ENCODE measurements at places on chromosomes 7 and 10. TPM values are rescaled to one million over a fixed set of nuclear protein-coding genes. Genes with fewer than 3 reads are reported as not detected.

DNA sequence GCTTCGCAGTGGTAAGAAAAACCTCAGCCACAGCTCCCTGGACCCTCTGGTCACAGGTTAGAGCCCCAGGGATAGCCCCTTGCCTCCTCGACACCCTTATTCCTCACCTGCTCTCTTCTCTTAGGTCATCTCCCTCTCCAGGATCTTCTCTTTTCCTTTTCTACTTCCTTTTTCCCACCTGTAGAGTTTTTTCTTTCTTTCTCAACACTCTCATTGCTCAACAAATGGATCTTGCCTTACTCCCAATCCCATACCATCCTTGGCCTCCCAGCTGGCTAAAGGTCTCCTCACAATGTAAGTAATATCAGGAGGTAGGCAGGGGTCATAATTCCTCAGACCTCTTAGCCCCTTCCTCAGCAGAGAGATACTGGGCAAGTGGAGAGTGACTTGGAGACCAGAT is 17.2 kb downstream of the WNT8B start:
- DNase-seq = no peak
- no peak overlapping the region for H3K27ac ChIP-seq
- H3K4me3 ChIP-seq = no peak overlapping the region
- H3K36me3 ChIP-seq = no peaks in the 10 kb centered on the region

DNA sequence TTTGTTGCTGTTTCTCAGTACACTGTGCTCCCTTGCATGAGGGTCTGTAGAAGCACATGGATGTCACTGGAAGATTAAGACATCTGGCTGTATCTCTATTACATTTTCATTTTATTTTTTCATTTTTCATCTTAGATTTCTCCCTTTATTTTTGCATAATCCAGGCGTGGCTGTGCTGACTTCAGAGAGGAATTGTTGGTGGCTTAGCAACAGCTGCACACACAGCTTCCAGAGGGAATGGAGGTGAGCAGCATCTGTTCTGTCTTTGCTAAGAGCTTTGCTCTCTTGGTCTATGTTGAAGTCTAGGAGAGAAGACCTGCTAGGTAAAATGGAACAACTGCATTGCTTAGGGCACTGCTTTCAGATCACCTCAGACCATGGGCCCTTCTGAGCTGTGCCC is 254.4 kb upstream of the SP4 start:
- no peaks in the 10 kb centered on the region for H3K36me3 ChIP-seq
- peaks cover 13% of the 10 kb centered on the region for H3K4me1 ChIP-seq
- no peaks in the 10 kb centered on the region for H3K27me3 ChIP-seq
- H3K4me3 ChIP-seq = no peak overlapping the region
- no peak for DNase-seq

GRCh38 chr7:25889765-25890164 is 262.2 kb upstream of the NFE2L3 start:
- H3K4me1 ChIP-seq = peaks cover under 1% of the 10 kb centered on the region
- no peak for DNase-seq
- H3K27me3 ChIP-seq = no peaks in the 10 kb centered on the region
- no peaks in the 10 kb centered on the region for H3K36me3 ChIP-seq
- no peak overlapping the region for H3K4me3 ChIP-seq
- no peak overlapping the region for H3K27ac ChIP-seq

- H3K4me3 ChIP-seq = no peak overlapping the region
- H3K27ac ChIP-seq = no peak overlapping the region
- no peaks in the 10 kb centered on the region for H3K4me1 ChIP-seq
Observed at GRCh38 chr7:138934861-138935260, 46.3 kb downstream of the KIAA1549 start.

DNA sequence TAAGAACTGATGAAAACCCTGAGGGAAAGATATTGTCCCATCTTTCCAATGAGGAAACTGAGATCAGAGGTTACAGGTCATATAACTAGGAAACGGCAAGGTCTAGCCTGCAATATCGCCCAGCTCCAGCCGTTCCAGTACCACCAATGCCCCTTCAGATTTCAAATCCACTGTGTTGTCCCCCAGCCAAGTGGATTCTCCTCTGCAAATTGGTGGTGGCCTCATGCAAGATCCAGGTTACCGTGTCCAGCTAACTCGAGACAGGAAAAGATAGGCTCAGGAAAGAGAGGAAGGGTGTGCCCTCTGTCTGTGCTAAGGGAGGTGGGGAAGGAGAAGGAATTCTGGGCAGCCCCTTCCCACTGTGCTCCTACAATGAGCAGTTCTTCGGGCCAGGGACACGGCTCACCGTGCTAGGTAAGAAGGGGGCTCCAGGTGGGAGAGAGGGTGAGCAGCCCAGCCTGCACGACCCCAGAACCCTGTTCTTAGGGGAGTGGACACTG is 25.3 kb downstream of the PRSS2 start:
- peaks cover 36% of the 10 kb centered on the region for H3K27me3 ChIP-seq
- no peak overlapping the region for H3K27ac ChIP-seq
- peak overlapping the region; percentile 51 for H3K4me3 ChIP-seq
- H3K36me3 ChIP-seq = no peaks in the 10 kb centered on the region
- no peak for DNase-seq

DNA sequence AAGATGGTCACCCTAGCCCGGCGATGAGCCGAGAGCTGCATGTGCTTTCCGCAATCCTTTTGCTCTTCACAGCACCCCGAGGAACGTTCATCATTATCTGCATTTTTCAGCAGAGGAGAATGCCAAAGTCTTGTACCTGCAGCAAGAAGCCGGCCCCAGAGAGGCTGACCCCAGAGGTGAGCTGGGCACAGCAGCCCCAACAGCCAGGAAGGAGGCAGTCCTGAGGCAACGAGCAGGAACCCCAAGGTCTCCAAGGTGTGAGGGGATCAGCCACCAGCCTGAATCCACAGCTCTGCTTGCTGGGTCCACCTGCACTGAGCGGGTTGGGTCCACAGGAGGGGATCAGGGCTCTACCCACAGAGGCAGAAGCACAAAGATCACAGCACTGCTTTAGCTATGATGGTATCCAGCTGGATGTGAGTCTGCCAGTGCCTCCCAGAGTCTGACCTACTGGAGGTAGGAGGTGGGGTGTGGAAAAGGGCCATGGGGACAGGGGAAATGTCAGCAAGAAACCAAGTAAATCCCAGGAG is 16.8 kb upstream of the GDF10 start:
- H3K27me3 ChIP-seq = no peaks in the 10 kb centered on the region
- H3K4me1 ChIP-seq = no peaks in the 10 kb centered on the region
- no peaks in the 10 kb centered on the region for H3K36me3 ChIP-seq
- H3K27ac ChIP-seq = no peak overlapping the region
- no peak for DNase-seq

DNA sequence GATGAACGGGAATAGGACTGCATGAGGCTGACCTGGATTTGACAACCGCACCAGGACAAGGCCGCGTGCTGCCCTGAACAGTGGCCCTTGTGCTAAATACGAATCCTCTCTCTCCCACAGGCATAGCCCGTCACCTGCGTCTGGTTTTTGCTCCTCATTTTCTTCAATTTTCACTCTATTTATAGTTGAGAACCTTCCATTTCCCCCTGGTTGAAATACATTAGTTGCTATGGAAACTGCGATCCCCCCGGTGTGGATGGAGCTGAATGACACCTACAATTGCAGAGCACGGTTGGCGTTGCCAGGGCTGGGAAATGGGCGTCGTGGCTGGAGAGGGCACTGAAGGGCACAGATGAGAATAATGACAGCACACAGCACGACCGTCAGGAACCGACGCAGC is 158.6 kb upstream of the PITRM1 start:
- no peaks in the 10 kb centered on the region for H3K27me3 ChIP-seq
- H3K36me3 ChIP-seq = no peaks in the 10 kb centered on the region
- no peaks in the 10 kb centered on the region for H3K4me1 ChIP-seq
- no peak overlapping the region for H3K27ac ChIP-seq

DNA sequence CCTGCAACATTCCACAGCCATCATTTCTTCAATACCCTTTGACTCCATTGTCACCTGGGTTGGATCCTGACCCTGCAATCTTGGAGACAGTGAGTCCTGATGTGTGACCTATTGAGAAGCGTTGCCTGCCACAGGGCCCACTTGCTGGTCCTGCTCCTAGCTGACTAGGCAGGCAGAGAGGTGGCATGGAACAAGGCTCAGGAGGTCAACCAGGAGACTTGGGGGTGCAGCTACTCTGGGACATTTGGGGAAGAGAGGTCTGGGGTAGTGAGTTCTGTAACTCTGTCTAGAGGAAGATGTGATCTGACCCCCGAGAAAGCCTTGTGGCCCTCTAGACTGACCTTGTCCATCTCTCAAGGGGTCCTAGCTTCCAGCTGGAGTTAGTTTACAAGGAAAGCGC is 1.8 kb downstream of the ZMIZ2 start:
- H3K4me1 ChIP-seq = peaks cover 26% of the 10 kb centered on the region
- H3K36me3 ChIP-seq = no peaks in the 10 kb centered on the region
- H3K27me3 ChIP-seq = no peaks in the 10 kb centered on the region
- no peak for DNase-seq
- no peak overlapping the region for H3K27ac ChIP-seq
- H3K4me3 ChIP-seq = peak overlapping the region; percentile 6

INTS15 gene
- total RNA-seq = 26.1 TPM

DNA sequence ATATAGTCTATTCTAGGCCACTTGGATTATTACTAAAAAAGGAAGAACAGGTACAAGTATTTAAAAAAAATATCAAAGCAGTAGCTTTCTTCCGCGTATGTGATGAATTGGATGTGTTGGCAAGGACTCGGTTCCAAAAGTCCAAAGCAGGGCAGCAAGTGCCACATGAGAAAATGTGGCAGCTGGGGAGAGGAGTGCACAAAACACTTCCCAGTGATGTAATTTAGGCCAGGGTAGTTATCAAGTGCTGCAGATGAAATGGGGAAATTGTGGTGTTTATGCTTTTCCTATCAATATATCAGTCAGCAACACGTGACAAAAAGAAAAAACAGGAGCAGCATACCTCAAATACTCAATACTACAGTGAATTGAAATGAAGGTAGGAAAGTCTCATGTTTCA is 7.0 kb downstream of the RHOBTB1 start:
- no peaks in the 10 kb centered on the region for H3K27me3 ChIP-seq
- no peak overlapping the region for H3K4me3 ChIP-seq
- H3K36me3 ChIP-seq = no peaks in the 10 kb centered on the region
- no peak overlapping the region for H3K27ac ChIP-seq

- DNase-seq = no peak
- H3K27me3 ChIP-seq = no peaks in the 10 kb centered on the region
- no peaks in the 10 kb centered on the region for H3K36me3 ChIP-seq
- H3K4me1 ChIP-seq = peaks cover 5% of the 10 kb centered on the region
- no peak overlapping the region for H3K27ac ChIP-seq
Observed at GRCh38 chr7:141118767-141119166, 44.9 kb downstream of the TMEM178B start.

GRCh38 chr7:130975731-130976130 is 241.7 kb upstream of the KLF14 start:
- no peak overlapping the region for H3K27ac ChIP-seq
- no peak overlapping the region for H3K4me3 ChIP-seq
- no peaks in the 10 kb centered on the region for H3K27me3 ChIP-seq
- DNase-seq = no peak
- no peaks in the 10 kb centered on the region for H3K4me1 ChIP-seq

- H3K36me3 ChIP-seq = no peaks in the 10 kb centered on the region
- H3K27ac ChIP-seq = no peak overlapping the region
- peak; percentile 29 for DNase-seq
- H3K4me1 ChIP-seq = peaks cover 23% of the 10 kb centered on the region
- no peak overlapping the region for H3K4me3 ChIP-seq
Observed at GRCh38 chr7:14836571-14837189, 65.9 kb downstream of the DGKB start.

KLF14 gene
- total RNA-seq = not detected

GRCh38 chr10:28508304-28508925 is 24.5 kb upstream of the WAC start:
- H3K27me3 ChIP-seq = no peaks in the 10 kb centered on the region
- no peaks in the 10 kb centered on the region for H3K36me3 ChIP-seq
- no peak for DNase-seq
- no peak overlapping the region for H3K4me3 ChIP-seq

GPC2 gene
- 44.8 TPM for total RNA-seq

- no peaks in the 10 kb centered on the region for H3K27me3 ChIP-seq
- H3K36me3 ChIP-seq = 0 out of 2 replicates have a peak, but pooled peaks cover 3% of the 10 kb centered on the region
- no peak for DNase-seq
- H3K4me1 ChIP-seq = peaks cover 2% of the 10 kb centered on the region
Observed at GRCh38 chr7:47361746-47362215, 220.1 kb downstream of the TNS3 start.

CPN1 gene
- total RNA-seq = 0.15 TPM

DENND2A gene
- 11.4 TPM for total RNA-seq

- H3K4me1 ChIP-seq = no peaks in the 10 kb centered on the region
- H3K27me3 ChIP-seq = no peaks in the 10 kb centered on the region
- no peaks in the 10 kb centered on the region for H3K36me3 ChIP-seq
- no peak overlapping the region for H3K27ac ChIP-seq
Observed at GRCh38 chr7:41312235-41312634, 390.7 kb downstream of the INHBA start.

GRCh38 chr7:44827567-44827966 is 20.3 kb downstream of the H2AZ2 start:
- no peaks in the 10 kb centered on the region for H3K4me1 ChIP-seq
- DNase-seq = no peak
- H3K27ac ChIP-seq = no peak overlapping the region

GRCh38 chr7:156778668-156779067 is 114.3 kb downstream of the LMBR1 start:
- no peak for DNase-seq
- no peaks in the 10 kb centered on the region for H3K36me3 ChIP-seq
- no peak overlapping the region for H3K4me3 ChIP-seq
- H3K4me1 ChIP-seq = no peaks in the 10 kb centered on the region
- no peak overlapping the region for H3K27ac ChIP-seq

GRCh38 chr7:47771336-47771989 is 176.8 kb downstream of the PKD1L1 start:
- DNase-seq = no peak
- H3K4me1 ChIP-seq = no peaks in the 10 kb centered on the region
- no peak overlapping the region for H3K4me3 ChIP-seq
- H3K27me3 ChIP-seq = no peaks in the 10 kb centered on the region
- H3K27ac ChIP-seq = no peak overlapping the region

GFRA1 gene
- total RNA-seq = 2.0 TPM

GRCh38 chr7:121061677-121062582 is 73.4 kb downstream of the CPED1 start:
- DNase-seq = no peak
- no peaks in the 10 kb centered on the region for H3K27me3 ChIP-seq
- H3K36me3 ChIP-seq = no peaks in the 10 kb centered on the region
- no peak overlapping the region for H3K27ac ChIP-seq
- no peak overlapping the region for H3K4me3 ChIP-seq
- no peaks in the 10 kb centered on the region for H3K4me1 ChIP-seq

LRRTM3 gene
- 0.48 TPM for total RNA-seq

- no peak for DNase-seq
- H3K36me3 ChIP-seq = no peaks in the 10 kb centered on the region
- peaks cover 3% of the 10 kb centered on the region for H3K4me1 ChIP-seq
- no peak overlapping the region for H3K4me3 ChIP-seq
- no peak overlapping the region for H3K27ac ChIP-seq
Observed at GRCh38 chr10:3622845-3623621, 162.0 kb downstream of the KLF6 start.

SFTPD gene
- total RNA-seq = 0.54 TPM

GJD4 gene
- not detected for total RNA-seq

- no peaks in the 10 kb centered on the region for H3K27me3 ChIP-seq
- peaks cover 3% of the 10 kb centered on the region for H3K4me1 ChIP-seq
- H3K36me3 ChIP-seq = no peaks in the 10 kb centered on the region
- H3K4me3 ChIP-seq = no peak overlapping the region
- no peak overlapping the region for H3K27ac ChIP-seq
- DNase-seq = no peak
Observed at GRCh38 chr10:62022830-62023229, 121.3 kb downstream of the ARID5B start.

- H3K4me1 ChIP-seq = peaks cover 44% of the 10 kb centered on the region
- no peak overlapping the region for H3K4me3 ChIP-seq
- DNase-seq = no peak
- peaks cover 12% of the 10 kb centered on the region for H3K36me3 ChIP-seq
- H3K27ac ChIP-seq = no peak overlapping the region
Observed at GRCh38 chr7:70706204-70706603, 425.7 kb upstream of the GALNT17 start.

ADCY1 gene
- total RNA-seq = 26.9 TPM

HABP2 gene
- not detected for total RNA-seq
